ENCODE measurements at places on chromosomes 2 and 18. TPM values are rescaled to one million over a fixed set of nuclear protein-coding genes. Genes with fewer than 3 reads are reported as not detected.

The ALKAL2 gene
- total RNA-seq: 14.3 TPM

The TMEM200C gene
- total RNA-seq: 0.15 TPM

The FKBP1B gene
- total RNA-seq: 5.9 TPM

The CD8A gene
- total RNA-seq: 3.9 TPM

The PRSS56 gene
- not detected for total RNA-seq

The LYG1 gene
- total RNA-seq: 1.8 TPM

The IL36RN gene
- total RNA-seq: not detected

The L3MBTL4 gene
- total RNA-seq: 4.2 TPM

The TMX3 gene
- 59.6 TPM for total RNA-seq
